NCI-H460 (cell line): ENCODE measurements at places on chromosomes 1 and 21. TPM values are rescaled to one million over a fixed set of nuclear protein-coding genes. Genes with fewer than 3 reads are reported as not detected.

- DNase-seq, result no peak
Measured at GRCh38 chr1:31447210-31447609, 34.2 kb downstream of the SERINC2 start.

DNA sequence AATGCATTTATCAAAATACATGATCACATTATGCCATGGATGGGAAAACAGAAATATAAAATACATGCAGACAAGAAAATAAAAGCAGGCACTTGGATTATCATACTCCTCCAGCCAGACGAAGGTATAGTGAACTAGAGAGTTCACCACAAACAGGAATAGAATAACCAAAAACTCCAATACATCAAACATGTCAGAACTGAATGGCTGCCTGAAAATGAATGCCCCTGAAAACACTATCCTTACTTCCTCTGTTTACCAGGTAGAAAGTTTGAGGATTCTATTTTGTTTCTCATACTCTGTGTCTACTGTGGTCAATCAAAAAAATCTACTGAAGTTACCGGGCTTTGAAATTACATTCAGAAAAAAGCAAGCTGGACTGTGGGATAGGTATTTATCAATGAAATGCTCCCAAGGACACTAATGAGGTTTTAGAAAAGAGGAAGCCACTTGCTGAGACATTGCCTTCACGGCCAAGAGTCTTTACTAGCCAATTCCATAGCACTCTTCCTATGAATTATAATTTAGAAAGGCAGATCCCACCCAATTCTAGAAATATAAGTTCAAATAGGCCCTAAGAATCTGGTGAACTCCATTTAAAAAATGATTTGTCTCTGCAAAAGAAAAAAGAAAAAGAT lies 197.7 kb downstream of the SMYD3 start:
- no peak for DNase-seq

GRCh38 chr1:42418516-42418915 lies 37.3 kb downstream of the ZMYND12 start:
- DNase-seq, result no peak

The AMY1A gene
- not detected in 2 replicates for total RNA-seq
